ENCODE measurements at places on chromosomes 13 and 19. TPM values are rescaled to one million over a fixed set of nuclear protein-coding genes. Genes with fewer than 3 reads are reported as not detected.

GRCh38 chr19:55435020-55435419, 8.1 kb downstream of the SHISA7 start:
- no peaks in the 10 kb centered on the region for H3K4me1 ChIP-seq
- no peak overlapping the region for H3K4me3 ChIP-seq
- peaks cover 31% of the 10 kb centered on the region for H3K27me3 ChIP-seq
- no peaks in the 10 kb centered on the region for H3K36me3 ChIP-seq

DNA sequence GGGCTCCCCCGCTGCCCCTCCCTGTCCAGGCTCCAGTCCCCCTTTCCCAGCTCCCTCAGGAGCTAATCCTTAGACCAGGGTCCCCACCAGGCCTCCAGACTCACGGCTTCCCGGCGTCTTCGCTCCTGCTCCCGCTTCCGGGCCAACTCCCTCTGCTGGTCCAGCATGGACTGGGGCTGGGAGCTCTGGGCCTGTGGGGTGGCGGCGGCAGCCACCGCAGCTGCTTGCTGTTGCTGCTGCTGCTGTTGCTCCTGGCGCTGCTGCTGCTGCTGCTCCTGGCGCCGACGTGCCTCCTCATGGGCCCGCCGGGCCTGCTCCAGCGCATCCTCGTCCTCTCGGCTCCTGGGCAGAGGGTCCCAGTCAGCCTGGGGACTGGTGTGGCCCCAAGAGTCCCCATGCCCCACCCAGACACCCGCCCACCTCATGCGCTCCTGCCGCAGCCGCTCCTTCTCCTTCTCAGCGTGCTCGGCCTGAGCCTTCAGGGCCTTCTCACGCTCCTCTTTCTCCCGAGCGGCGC, 6.4 kb upstream of the EPHX3 start:
- DNase-seq, result no peak
- H3K27me3 ChIP-seq, result no peaks in the 10 kb centered on the region
- H3K4me3 ChIP-seq, result no peak overlapping the region
- H3K4me1 ChIP-seq, result no peaks in the 10 kb centered on the region
- no peak overlapping the region for H3K27ac ChIP-seq

DNA sequence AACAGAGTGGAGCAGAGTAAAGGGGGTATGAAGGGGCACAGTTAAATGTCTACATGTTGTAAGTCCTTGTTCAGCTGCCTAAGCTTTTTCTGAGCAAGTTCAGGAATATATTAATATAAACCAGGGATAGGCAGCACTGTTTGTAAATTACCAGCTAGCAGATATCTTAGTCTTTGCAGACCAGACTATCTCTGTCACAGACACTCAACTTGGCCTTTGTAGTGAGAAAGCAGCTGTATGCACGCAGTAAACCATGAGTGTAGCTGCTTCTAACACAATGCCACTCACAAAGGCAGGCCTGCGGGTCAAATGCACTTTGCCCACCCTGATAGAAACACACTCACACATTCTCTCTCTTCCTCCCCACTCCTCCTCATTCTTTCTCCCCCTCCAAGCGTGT, 1016.9 kb downstream of the UQCRFS1 start:
- no peaks in the 10 kb centered on the region for H3K4me1 ChIP-seq
- H3K4me3 ChIP-seq, result no peak overlapping the region
- H3K27me3 ChIP-seq, result peaks cover 2% of the 10 kb centered on the region
- H3K36me3 ChIP-seq, result no peaks in the 10 kb centered on the region
- DNase-seq, result no peak

DNA sequence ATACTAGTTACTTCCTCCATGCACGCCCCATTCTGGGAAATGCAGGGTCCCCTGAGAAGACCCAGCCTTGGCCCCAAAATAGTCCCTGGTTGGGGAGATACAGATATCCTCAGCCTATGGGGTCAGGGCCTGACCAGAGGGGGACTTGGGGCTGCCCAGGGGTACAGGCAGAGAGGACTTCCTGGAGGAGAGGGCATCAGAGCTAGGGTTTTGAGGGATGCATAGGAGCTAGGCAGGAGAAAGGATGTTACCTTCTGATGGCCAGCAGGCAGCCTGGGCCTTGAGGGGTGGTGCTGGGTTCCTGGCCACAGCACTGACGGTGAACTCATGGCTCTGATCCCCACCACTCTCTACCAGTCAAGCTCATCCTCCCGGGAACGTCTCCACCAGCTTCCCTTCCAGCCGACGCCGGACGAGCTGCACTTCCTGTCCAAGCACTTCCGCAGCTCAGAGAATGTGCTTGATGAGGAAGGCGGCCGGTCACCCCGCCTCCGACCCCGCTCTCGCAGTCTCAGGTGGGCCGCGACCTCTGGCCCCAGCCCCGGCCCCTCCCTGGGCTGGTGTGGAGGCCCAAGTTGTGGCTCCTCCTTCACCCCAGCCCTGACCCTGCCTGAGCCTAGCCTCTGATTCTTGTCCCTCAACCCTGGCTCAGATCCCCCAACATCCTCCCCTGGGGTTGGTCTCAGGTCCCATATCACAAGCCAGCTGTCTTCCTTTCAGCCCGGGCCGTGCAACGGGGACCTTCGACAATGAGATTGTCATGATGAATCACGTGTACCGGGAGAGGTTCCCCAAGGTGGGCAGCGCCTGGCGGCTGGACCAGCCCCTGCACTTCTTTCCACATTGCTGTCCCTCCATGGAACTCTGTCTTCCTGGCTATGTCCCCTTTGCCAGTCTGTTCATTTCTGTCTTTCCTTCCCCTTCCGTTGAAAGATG, 25.6 kb downstream of the MAST3 start:
- DNase-seq, result no peak
- no peaks in the 10 kb centered on the region for H3K27me3 ChIP-seq
- peaks cover 12% of the 10 kb centered on the region for H3K36me3 ChIP-seq
- H3K27ac ChIP-seq, result no peak overlapping the region

DNA sequence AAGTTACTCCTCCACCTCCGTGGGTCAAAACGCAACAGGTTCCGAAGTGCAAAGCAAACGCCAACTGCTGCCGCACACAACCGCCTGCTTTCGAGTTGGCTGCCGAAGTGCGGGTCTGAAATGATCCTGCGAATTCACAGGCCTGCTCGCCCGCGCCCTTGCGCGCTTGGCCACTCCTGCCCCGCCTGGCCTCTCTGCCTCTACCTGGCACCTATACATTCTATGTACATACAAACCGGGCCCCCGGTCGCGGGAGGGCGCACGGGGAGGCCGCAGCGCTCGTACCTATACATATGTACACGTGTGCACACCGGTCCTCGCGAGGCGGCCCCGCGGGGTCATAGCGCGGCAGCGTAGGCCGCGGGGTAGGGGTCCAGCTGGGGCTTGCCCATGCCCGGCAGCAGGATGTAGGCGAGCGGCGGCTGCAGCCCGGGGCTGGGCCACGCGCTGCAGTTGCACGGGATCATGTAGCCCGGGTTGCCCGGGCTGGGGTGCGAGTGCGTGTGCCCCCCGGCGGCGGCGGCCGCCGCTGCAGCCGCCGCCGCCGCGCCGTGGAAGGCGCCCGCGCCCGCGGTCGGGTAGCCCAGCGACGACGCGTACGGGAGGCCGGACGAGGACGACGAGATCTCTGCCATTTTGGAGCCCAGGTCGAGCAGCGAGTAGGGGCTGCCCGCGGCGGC, 1.3 kb downstream of the SOX21 start:
- no peak overlapping the region for H3K27ac ChIP-seq
- H3K36me3 ChIP-seq, result no peaks in the 10 kb centered on the region
- peak overlapping the region; percentile 52 for H3K4me3 ChIP-seq

Gene PCDH17
- total RNA-seq, result not detected

Gene GAPDHS
- total RNA-seq, result not detected

DNA sequence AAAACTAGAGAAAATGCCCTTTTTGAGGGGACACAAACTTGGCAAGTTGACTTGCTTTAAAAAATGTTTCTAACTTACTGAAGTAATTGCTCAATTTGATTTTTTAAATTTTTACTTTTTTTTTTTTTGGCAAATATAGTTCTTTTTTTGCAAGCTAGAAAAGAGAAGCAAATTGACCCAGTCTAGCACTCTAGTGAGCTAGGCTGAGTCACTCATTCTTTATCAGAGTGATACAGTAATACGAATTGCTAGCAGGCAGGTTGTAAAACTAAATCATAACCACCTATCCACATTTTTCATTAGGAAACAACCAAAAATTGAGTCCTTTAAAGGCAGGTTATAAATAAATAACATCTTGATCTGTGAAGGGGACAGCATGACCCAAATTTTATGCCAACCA, 51.9 kb upstream of the C1QTNF9 start:
- DNase-seq, result no peak
- no peaks in the 10 kb centered on the region for H3K27me3 ChIP-seq
- H3K4me1 ChIP-seq, result peaks cover 78% of the 10 kb centered on the region
- H3K36me3 ChIP-seq, result peaks cover 46% of the 10 kb centered on the region
- H3K4me3 ChIP-seq, result no peak overlapping the region

- no peaks in the 10 kb centered on the region for H3K36me3 ChIP-seq
- H3K27me3 ChIP-seq, result peaks cover 8% of the 10 kb centered on the region
- no peak overlapping the region for H3K27ac ChIP-seq
- H3K4me3 ChIP-seq, result no peak overlapping the region
- no peak for DNase-seq
- H3K4me1 ChIP-seq, result peaks cover 6% of the 10 kb centered on the region
These were observed 54.9 kb downstream of the COLGALT1 start for GRCh38 chr19:17610384-17610783.

Gene KIR2DL4
- not detected for total RNA-seq

Gene FCAR
- total RNA-seq, result not detected

Gene PROZ
- total RNA-seq, result not detected

DNA sequence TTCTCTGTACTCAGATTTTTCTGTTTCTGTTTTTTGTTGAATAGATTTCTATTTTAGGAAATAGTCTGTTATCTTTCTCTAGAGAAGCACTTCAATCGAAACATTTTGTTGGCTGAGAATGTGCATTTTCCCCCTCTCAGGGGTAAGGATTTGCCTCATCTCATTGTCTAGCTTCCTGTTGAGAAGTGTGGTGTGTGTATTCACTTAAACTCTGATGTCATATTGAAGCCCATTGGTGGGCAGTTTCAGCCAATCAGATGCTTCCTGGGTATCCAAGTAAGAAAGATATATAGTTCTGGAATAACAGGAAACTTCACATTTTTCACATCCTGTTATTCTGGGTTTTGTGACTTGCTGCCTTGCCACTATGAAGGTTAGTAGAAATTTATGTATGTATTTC, 87.6 kb downstream of the ARHGEF7 start:
- no peak overlapping the region for H3K27ac ChIP-seq
- H3K27me3 ChIP-seq, result no peaks in the 10 kb centered on the region
- peaks cover 28% of the 10 kb centered on the region for H3K36me3 ChIP-seq
- peaks cover 36% of the 10 kb centered on the region for H3K4me1 ChIP-seq
- H3K4me3 ChIP-seq, result peak overlapping the region; percentile 17

GRCh38 chr13:41696163-41697003, 239.0 kb downstream of the RGCC start:
- no peak overlapping the region for H3K4me3 ChIP-seq
- no peaks in the 10 kb centered on the region for H3K27me3 ChIP-seq
- H3K36me3 ChIP-seq, result peaks cover 5% of the 10 kb centered on the region

Gene MAB21L1
- not detected for total RNA-seq

Gene RGS9BP
- total RNA-seq, result 0.79 TPM

DNA sequence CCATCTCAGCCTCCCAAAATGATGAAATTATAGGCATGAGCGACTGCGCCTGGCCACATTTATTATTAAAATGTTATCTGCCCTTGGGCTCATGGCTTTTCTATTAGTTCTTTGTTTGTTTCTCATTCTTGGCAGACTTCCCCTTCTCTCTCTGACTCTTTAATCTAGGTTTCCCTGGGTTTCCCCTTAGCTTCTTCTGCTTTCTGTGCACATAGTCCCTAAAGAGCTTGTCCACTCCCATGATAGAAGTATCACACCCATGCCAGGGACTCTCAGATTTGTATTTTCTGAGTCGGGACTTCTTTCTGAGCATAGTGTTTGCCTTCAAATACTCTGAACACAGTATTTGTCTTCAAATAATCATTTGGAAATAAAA, 38.6 kb upstream of the ITM2B start:
- DNase-seq, result no peak
- no peak overlapping the region for H3K4me3 ChIP-seq
- peaks cover 22% of the 10 kb centered on the region for H3K4me1 ChIP-seq
- H3K36me3 ChIP-seq, result peaks cover 4% of the 10 kb centered on the region

- peak overlapping the region; percentile 71 for H3K4me3 ChIP-seq
- H3K27ac ChIP-seq, result peak overlapping the region; percentile 95
- no peaks in the 10 kb centered on the region for H3K36me3 ChIP-seq
- peaks cover 22% of the 10 kb centered on the region for H3K4me1 ChIP-seq
- DNase-seq, result peak; percentile 69
These were observed 27.7 kb downstream of the GADD45B start for GRCh38 chr19:2503521-2504109.

Gene CYP2S1
- total RNA-seq, result 1.2 TPM

- no peak overlapping the region for H3K4me3 ChIP-seq
- H3K36me3 ChIP-seq, result no peaks in the 10 kb centered on the region
- peaks cover 18% of the 10 kb centered on the region for H3K27me3 ChIP-seq
- H3K27ac ChIP-seq, result no peak overlapping the region
These were observed 62.3 kb downstream of the ITGBL1 start for GRCh38 chr13:101514695-101515275.

DNA sequence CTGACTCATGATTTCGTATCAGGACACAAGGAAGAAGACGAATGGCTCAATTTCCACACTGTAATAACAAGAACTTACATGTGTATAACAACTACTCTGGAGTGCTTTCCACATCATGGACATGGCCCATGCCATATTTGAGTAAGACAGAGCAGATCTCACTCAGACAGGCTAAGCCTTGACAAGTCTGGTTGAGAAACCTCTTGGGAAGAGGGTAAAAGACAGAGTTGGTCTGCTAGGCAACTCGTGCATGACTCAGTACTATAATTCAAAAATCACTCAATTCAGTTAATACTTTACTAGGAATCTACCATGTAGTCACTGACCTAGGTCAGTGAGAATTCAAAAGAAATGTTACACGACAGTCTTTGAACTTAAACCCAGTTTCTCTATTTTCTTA, 5.7 kb upstream of the THSD1 start:
- no peak for DNase-seq
- peaks cover 2% of the 10 kb centered on the region for H3K4me1 ChIP-seq
- H3K36me3 ChIP-seq, result peaks cover 2% of the 10 kb centered on the region
- no peak overlapping the region for H3K4me3 ChIP-seq
- no peak overlapping the region for H3K27ac ChIP-seq

DNA sequence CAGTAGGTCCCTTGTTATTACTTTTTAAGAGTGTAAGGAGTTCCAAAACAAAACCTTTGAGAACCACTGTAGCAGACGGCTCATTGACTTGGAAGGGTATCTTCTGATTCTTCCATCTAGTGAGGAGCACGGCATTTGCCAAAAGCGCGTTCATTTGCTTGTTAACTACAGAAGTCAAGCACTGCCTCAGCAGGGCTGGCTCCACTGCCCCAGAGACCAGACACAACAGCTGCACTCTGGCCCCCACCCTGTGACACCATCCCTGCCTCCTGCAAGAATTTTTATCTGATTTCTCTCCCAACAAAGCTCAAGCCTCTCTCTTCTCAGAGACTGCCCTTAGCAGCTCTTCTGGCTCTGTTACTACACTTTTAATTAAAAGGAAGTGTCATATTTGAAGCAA, 20.7 kb upstream of the XPO4 start:
- no peak overlapping the region for H3K4me3 ChIP-seq
- H3K36me3 ChIP-seq, result no peaks in the 10 kb centered on the region
- no peak overlapping the region for H3K27ac ChIP-seq

- no peak for DNase-seq
- no peak overlapping the region for H3K27ac ChIP-seq
These were observed 186.8 kb upstream of the TSC22D1 start for GRCh38 chr13:44762911-44763310.

All from activated naive CD8-positive, alpha-beta T cell treated with anti-CD3 and anti-CD28 coated beads, Interleukin-2, amount 10 ng/mL, durations not matched to agents 7 days and 5 days (primary cell).